A549 treated with Hydrocortisone at 1 μM for 4 hours (cell line): ENCODE measurements at places on chromosomes 16 and 17. TPM values are rescaled to one million over a fixed set of nuclear protein-coding genes. Genes with fewer than 3 reads are reported as not detected.

NLRP1 gene
- total RNA-seq: 2.6 to 3.2 TPM (median 3.0 TPM) in 5 replicates

CYLD gene
- total RNA-seq: 10.7 to 16.1 TPM (median 12.9 TPM) in 5 replicates

GCGR gene
- total RNA-seq: 0.08 to 0.47 TPM (median 0.30 TPM) in 5 replicates

ASGR2 gene
- 0.12 to 0.16 TPM in 2 of 5 replicates, not detected in the others for total RNA-seq

USP31 gene
- total RNA-seq: 12.0 to 15.2 TPM (median 14.8 TPM) in 5 replicates

HOXB7 gene
- total RNA-seq: 28.6 to 32.1 TPM (median 31.4 TPM) in 5 replicates

ZNF23 gene
- 5.2 to 7.9 TPM (median 5.8 TPM) in 5 replicates for total RNA-seq

SNX20 gene
- total RNA-seq: not detected in 5 replicates

HSF5 gene
- total RNA-seq: not detected in 5 replicates

RASL10B gene
- total RNA-seq: 0.13 to 0.15 TPM (median 0.14 TPM) in 5 replicates

KAT8 gene
- total RNA-seq: 45.0 to 51.2 TPM (median 48.2 TPM) in 5 replicates

ZNF423 gene
- total RNA-seq: 0.08 to 0.28 TPM (median 0.18 TPM) in 5 replicates

CES1 gene
- 31.7 to 46.7 TPM (median 35.3 TPM) in 5 replicates for total RNA-seq

DYNLL2 gene
- 23.5 to 25.9 TPM (median 24.0 TPM) in 5 replicates for total RNA-seq

NPIPA3 gene
- total RNA-seq: 1.0 to 1.9 TPM (median 1.3 TPM) in 5 replicates

SEPTIN12 gene
- total RNA-seq: not detected in 5 replicates

TP53TG3E gene
- not detected in 5 replicates for total RNA-seq

UNC45B gene
- total RNA-seq: not detected in 5 replicates

NPW gene
- total RNA-seq: 0.40 to 1.3 TPM (median 0.85 TPM) in 5 replicates

GABARAP gene
- 685 to 777 TPM (median 698 TPM) in 5 replicates for total RNA-seq

DRG2 gene
- 48.8 to 54.9 TPM (median 51.3 TPM) in 5 replicates for total RNA-seq

CALB2 gene
- 4.0 to 7.1 TPM (median 5.1 TPM) in 5 replicates for total RNA-seq

SCGB1C2 gene
- not detected in 5 replicates for total RNA-seq

CCL7 gene
- total RNA-seq: 0.14 to 0.24 TPM (median 0.21 TPM) in 3 of 5 replicates, not detected in the others

ALDH3A1 gene
- total RNA-seq: 766 to 1,130 TPM (median 782 TPM) in 5 replicates

CLEC19A gene
- total RNA-seq: 0.06 to 0.13 TPM (median 0.07 TPM) in 5 replicates

SLC2A4 gene
- 0.39 to 0.59 TPM (median 0.50 TPM) in 5 replicates for total RNA-seq

NPIPB9 gene
- total RNA-seq: 1.1 to 2.0 TPM (median 1.7 TPM) in 5 replicates

CA5A gene
- total RNA-seq: not detected in 5 replicates

TP53TG3C gene
- 0.23 to 0.84 TPM (median 0.26 TPM) in 4 of 5 replicates, not detected in the other for total RNA-seq

MYH11 gene
- total RNA-seq: 0.05 to 0.22 TPM (median 0.05 TPM) in 5 replicates

GUCY2D gene
- total RNA-seq: 0.28 to 0.52 TPM (median 0.36 TPM) in 4 of 5 replicates, not detected in the other

NPB gene
- 0.36 to 0.59 TPM (median 0.53 TPM) in 5 replicates for total RNA-seq

EMC6 gene
- 101 to 150 TPM (median 148 TPM) in 5 replicates for total RNA-seq

ACSM5 gene
- total RNA-seq: not detected in 5 replicates

CACNG1 gene
- total RNA-seq: 0.08 to 0.21 TPM (median 0.13 TPM) in 5 replicates

ZPBP2 gene
- total RNA-seq: not detected in 5 replicates

MAP2K6 gene
- 5.7 to 7.2 TPM (median 6.5 TPM) in 5 replicates for total RNA-seq

PRAC1 gene
- not detected in 5 replicates for total RNA-seq

MLX gene
- total RNA-seq: 62.1 to 64.0 TPM (median 63.3 TPM) in 5 replicates

KRTAP1-5 gene
- total RNA-seq: not detected in 5 replicates

KRTAP4-3 gene
- total RNA-seq: not detected in 5 replicates

PRDM7 gene
- total RNA-seq: not detected in 5 replicates

CCL14 gene
- not detected in 5 replicates for total RNA-seq

KRT20 gene
- 0.14 to 0.41 TPM (median 0.17 TPM) in 5 replicates for total RNA-seq

RNF227 gene
- 1.00 to 3.4 TPM (median 1.4 TPM) in 5 replicates for total RNA-seq

ABCA6 gene
- 0.03 to 0.16 TPM in 2 of 5 replicates, not detected in the others for total RNA-seq

OTOA gene
- 0.05 to 0.16 TPM (median 0.09 TPM) in 5 replicates for total RNA-seq

CSH1 gene
- total RNA-seq: not detected in 5 replicates
